ENCODE measurements at places on chromosomes 4 and X.

DNA sequence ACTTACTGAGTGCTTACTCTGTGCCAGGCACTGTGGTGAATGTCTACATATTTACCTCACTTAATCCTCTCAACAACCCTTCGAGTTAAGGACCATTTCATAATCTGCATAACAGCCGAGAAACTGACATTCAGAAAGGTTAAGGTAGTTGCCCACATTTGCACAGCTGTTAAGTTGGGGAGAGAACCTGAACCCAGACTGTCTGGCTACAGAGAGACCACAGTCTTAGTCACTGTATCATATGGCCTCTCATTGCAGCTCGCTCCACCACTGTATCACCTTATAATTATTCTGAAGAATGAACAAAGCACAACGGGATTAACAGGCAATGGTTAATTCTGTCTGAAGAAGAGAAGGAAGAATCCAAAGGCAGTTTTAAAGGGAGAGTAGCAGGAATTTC lies 98.5 kb downstream of the ADGRA3 start:
- DNase-seq = no peak

DNA sequence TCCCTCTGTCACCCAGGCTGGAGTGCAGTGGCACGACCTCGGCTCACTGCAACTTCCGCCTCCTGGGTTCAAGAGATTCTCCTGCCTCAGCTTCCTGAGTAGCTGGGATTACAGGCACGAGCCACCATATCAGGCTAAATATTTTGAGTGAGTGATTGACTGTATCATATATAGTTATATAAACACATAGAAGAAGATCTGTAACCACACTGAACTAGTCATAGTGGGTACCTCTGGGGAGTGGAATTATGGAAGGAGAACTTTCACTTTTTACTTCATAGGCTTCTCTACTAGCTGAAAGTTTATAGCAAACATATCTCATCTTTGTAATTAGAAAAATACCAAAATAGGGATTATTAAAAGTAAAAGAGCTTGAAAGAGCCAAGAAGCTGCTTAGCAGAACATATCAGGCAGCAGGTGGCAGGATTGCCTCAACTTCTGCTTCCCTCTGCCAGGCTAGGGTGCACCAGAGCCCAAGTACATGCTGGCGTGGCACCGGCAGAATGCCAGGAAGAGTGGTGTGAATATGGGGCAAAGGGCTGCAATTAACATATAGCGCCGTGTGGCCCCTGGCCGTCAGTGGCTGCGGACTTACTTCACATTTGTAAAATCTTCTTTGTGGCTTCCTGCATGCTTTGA lies 39.5 kb upstream of the CD40LG start:
- peak; percentile 6 for DNase-seq

DNA sequence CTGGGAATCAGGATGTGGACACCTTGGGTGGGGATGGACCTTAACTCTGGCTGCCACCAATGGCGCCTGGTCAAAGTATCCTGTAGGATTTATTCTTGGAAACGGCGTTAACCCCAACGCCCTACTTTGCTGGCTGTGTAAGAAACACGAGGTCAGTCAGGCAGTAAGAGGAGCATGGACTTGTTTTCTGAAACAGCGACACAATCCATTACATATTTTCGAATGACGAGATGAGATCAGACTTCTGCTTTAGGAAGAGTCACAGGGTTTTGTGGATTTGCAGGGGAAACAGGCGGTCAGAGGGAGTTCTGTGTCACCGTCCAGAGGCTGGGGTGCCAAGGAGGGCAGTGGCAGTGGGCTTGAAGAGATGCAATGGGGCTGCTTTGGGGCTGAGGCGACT lies 92.2 kb downstream of the TBL1X start:
- no peak for DNase-seq

GRCh38 chrX:32530802-32531403 lies 680.4 kb downstream of the DMD start:
- DNase-seq = no peak

DNA sequence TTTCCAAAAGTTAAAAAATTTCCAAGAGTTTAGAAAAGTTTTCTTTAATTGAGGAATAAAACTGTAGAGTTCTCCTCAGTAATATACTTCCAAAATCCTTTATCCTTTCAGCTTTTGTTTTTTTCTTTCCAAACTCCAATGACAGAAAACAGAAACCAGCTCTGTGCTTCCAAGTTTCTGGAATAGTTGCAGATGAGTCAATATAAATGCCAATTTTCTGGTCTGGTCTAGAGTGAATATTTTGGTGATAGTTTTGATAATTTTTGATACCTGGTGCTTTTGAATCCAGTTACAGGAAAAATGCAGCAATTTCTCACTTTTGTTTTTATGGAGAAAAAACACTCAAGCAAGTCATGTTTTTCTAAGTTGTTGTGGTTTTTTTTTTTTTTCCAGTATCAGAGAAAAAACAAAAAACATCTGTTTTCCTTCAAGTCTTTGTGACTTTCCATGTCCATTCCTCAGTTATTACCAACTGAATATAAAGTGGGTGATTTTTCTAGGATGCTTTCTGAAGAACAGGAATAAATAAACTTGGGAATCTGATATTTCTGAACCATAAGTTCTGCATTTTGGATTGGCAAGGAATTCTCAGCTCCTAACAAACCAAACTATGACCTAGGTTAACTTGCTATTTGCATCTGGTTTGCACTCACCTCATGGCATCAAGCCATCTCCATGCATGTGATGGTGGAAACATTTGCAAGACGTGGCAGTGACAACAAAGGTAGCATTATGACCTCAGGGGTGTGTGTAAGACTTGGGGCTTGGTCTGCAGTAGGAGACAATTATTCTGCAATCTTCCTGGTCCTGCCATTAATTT lies 139.1 kb downstream of the VEGFC start:
- no peak for DNase-seq

- no peak for DNase-seq
Observed at GRCh38 chr4:162409048-162409447, 245.2 kb upstream of the FSTL5 start.

GRCh38 chr4:158938220-158939044 lies 164.4 kb upstream of the RAPGEF2 start:
- DNase-seq = no peak

GRCh38 chrX:153226344-153227185 lies 47.5 kb downstream of the MAGEA1 start:
- no peak for DNase-seq

DNA sequence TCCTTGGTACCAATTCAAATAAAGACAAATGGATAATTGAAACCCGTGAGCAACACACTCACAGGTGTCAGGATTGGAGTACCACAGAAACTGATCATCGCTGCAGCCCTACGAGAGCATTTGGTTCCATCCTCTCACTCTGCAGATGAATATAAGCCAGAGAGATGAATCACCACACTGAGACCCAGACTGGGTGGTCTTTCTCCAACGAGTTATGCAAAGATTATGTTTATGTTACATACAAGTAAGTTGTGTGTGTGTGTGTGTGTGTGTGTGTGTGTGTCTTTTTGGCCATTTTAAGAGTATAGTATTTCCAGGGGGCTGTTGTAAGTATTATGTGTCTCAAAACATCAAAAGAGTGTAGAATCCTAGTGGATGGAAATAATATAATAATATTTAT lies 329.5 kb upstream of the ZFP42 start:
- DNase-seq = no peak

- no peak for DNase-seq
Observed at GRCh38 chr4:172844556-172844955, 324.1 kb upstream of the GALNT7 start.

DNA sequence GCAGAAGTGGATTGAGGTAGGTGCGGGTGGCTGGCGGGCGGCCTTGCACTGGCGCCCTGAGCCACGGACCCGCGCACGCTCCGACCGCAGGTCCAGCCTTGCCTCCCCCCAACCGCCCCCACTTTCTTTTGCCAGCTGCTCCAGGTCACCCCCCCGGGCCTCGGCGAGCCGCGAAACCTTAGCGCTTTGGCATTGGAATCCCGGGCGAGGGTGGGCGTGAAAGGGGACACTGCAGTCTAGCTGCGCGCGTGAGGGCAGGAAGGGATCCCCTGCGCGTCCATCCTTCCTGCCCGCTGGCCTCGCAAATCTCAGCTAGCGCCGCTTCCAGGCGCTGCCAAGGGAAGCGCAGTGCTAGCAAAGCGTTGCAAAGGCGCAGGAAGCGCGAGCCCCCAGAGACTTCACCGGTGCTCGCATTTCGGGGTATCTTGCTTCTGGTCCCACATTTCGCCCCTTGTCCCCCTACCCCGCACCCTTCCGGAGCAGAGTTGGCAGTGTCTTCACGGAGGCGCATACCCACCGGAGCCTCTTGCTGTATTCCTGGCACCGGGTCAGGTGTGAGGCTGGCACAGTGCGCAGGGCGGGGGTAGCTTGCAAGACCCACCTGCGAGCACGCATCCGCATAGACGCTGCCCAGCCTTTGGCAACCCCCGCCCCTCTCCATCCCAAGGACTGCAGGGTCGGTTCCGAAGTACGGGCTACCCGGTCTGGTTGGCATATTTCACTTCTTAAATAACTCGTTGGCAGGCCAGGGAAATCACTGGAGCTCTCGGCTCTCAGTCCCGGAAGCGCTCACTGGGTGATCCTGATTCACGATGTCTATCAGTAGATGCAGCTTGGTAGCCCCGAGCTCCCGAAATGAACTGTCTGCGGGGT lies 104.4 kb downstream of the UCHL1 start:
- DNase-seq = peak; percentile 49

GRCh38 chrX:14694611-14695010 lies 165.3 kb downstream of the GLRA2 start:
- DNase-seq = no peak

- DNase-seq = no peak
Observed at GRCh38 chr4:42453612-42454011, 56.3 kb downstream of the SHISA3 start.

- DNase-seq = no peak
Observed at GRCh38 chr4:112057470-112057869, 87.8 kb upstream of the FAM241A start.

GRCh38 chr4:39710098-39710896 lies 12.4 kb downstream of the UBE2K start:
- DNase-seq = no peak

DNA sequence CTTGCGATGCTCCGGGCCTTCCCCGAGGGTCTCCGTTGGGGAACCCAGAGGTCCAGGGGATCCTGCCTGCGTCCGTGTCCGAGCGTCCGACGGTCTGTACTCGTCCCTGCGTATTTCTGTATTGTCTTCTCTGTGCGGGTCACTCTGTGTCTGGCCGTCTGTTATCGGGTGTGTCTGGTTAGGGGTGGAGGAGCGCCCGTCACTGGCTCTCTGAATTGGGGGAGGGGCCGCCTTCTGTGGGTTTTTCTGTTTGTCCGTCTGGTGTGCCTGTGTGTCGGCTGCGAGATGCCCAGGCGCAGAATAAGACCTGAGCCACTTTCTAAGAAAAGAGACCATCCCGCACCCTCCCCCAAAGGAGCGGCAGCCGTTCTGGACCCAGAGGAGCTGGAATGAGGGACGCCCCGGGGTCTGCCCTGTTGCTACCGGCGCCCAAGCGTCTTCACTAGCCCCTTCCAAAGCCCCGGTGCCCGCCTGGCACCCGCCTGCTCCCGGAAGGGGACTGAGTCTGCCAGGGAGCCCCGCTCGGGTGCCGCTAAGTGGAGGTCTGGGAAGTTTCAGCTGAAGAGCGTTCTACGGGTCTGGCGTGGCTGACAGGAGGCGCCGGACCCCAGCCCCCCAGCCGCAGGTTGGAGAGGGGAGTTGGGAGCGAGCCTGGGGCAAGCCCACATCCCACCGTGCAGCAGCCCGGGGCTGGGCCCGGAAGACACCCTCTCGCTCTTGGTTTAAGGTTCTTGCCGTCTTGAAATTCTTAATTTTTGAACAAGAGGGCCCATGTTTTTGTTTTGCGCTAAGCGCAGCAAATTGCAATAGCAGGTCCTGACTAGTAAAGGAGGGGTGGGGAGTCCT lies 1.0 kb upstream of the OTOP1 start:
- no peak for DNase-seq

GRCh38 chr4:116866106-116866505 lies 219.3 kb downstream of the TRAM1L1 start:
- DNase-seq = no peak

DNA sequence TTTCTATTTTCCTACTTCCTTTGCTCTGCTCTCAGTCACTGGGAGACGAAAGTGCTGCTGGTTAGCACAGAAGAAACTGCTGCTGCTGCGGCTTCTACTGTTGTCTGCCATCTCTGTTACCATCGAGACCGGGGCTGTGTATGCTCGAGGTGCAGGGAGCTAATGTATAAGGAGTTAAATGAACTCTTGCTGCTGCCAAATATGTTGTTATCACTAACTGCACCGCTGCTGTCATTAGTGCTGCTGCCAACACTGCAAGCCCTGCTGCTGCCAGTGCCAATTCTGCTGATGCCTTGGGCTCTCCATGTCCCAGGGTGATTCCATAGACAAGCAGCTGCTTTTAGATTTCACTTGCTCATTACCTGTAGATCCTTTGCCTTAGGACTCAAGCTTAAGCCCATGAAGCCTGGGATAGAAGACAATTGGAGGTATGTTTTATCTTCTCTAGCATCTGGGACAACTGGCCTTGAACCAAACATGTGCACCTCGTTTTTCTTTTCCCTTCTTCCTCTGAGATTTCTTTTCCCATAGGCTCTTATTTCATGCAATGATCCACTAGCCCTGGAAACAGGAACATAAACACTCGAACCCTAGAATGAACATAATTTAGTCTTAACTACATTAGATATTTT lies 107.8 kb downstream of the CCSER1 start:
- no peak for DNase-seq

DNA sequence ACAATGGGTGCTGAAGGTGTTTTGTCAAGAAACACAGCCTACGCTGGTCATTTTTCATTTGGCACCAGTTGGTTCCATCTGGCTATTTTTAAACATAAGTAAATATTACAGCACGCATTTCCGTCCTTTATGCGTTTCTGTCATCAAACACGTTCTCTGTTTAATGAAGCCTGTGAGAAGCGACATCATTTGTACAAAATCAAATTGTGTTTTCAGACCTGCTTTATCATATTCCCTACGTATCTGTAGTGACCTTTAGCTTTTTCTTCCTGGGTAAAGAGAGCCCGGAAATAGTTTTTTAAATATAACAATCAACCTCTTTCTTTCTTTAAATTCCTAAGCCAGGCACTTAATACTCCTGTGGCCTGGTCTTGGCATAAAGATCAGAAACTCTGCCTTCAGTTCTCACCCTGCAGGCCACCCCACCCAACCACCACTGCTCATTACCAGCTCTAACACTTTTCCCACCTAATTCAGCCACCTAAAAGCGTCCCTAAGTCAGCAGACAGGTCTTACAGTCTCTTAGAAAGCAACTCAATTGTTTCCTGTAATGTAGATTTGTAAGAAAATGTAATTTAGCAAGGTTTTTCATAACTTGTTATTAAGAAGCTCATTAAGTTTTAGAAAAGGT lies 30.4 kb downstream of the ACSL1 start:
- no peak for DNase-seq

DNA sequence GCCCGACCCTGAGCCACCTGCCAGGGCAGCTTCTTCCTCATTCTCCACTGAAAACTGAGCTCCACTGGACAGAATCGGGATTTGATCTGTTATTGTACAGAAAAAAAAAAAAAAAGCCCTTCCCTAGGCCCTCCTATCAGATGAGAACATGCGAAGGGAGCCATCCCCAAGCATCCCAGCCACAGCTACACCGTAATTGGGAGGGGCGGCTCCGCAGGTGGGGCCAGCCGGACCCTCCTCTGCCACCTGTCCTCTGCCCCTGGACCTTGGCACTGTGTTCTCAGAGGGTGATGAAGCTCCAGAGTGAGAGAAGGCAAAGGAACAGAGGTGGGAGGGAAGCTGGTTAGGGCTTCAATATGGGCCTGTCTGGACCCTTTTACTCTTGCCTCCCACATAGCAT lies 240.0 kb upstream of the PSAPL1 start:
- no peak for DNase-seq

GRCh38 chr4:142917678-142918077 lies 71.6 kb upstream of the INPP4B start:
- no peak for DNase-seq

GRCh38 chr4:31617667-31618066 lies 897.5 kb downstream of the PCDH7 start:
- no peak for DNase-seq

- no peak for DNase-seq
Observed at GRCh38 chr4:164683040-164683439, 70.9 kb upstream of the SMIM31 start.

Measured in 8988T (cell line).